ENCODE measurements at places on chromosomes 1 and 21. TPM values are rescaled to one million over a fixed set of nuclear protein-coding genes. Genes with fewer than 3 reads are reported as not detected.

DNA sequence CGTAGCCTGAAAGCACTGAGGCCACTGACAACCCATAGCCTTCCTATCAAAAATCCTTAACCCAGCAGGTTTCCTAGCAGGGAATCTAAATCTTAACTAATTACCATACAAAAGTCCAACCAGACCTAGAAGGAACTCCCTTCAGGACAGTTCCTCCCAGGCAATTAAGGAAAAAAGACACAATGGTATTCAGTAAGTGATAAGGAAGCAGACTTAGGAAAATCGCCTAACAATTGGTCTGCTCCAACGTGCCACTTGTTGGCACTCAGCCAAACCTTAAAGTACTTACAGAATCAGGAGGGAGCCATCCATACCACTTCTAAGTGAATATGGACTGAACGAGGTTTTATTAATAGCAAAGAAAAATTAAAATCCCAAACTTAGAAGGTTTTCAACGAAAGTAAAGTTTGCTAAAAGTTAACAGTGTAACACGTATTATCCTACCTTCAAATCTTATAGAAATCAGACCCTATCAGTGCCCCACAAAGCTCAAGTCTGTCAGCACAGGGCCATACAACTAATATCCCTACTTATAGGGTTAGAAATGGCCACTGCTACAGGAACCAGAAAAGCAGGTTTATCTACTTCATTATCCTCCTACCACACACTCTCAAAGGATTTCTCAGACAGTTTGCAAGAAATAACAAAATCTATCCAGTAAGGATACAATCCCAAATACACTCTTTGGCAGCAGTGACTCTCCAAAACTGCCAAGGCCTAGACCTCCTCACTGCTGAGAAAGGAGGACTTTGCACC is 29.0 kb downstream of the SPATA6 start:
- no peak for DNase-seq

DNA sequence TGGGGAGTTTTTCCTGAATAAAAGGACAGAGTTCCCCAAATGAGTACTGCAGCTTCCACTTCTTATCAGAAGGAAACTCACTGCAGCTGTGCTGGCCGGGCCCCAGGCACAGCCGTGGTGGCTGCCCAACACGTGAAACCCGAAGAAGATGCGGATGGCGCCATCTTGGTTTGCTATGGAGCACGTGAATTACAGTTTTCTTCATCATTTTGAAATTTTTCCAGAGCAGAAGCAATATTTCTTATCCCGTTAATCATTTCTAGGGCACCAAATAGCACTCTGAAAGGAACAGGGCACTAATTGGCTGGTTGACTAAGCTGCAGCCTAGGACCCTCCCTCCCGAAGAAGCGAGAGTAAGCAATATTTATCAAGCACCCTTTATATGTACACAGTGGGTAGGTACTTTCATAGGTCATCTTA is 63.2 kb upstream of the EPS8L3 start:
- no peak for DNase-seq

- no peak for DNase-seq
Observed at GRCh38 chr1:24114753-24115152, 2.8 kb upstream of the MYOM3 start.

DNA sequence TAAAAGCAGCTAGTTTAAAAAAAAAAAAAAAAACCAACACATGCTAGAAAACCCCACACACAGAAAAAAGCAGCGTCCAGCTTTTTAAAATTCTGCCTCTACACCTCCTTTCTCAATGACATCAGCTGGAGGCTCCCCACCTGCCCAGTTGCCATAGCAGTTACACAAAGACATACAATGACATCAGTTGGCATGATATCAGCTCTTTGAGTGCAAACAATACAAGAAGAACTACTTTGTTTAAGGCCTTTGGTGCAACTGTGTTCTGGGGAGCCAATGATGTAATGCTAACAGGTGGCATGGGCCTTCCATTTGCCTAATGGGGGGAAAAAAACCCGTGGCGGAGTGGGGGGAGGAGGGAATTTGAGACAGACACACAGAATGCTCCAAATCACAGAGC is 32.9 kb downstream of the DUSP10 start:
- peak; percentile 44 for DNase-seq

DNA sequence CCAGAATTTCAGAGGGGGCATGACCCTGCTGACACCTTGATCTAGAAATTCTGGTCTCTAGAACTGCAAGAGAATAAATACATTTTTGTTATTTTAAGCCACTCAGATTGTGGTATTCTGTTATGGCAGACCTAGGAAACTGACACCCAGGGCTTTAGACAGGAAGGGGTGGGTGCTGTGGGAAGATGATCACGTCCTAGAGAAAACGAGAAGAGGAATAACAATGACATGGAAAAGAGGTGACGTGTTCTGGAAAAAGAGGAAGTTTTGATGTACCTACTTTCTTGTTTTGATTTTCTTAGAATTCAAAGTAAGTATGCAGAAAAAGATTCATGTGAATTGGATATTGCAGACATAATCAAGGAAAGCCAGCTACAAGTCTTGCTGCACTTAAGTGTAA is 232.9 kb upstream of the RUNX1 start:
- no peak for DNase-seq

PTGFR gene
- polyA plus RNA-seq: 2.4 TPM

OLIG2 gene
- polyA plus RNA-seq: not detected

All from kidney (tissue), 22 donors.